ENCODE measurements at places on chromosomes 12 and 14.
A peak's percentile ranks its signal among the peaks of the same experiment; 100 is the strongest.

DNA sequence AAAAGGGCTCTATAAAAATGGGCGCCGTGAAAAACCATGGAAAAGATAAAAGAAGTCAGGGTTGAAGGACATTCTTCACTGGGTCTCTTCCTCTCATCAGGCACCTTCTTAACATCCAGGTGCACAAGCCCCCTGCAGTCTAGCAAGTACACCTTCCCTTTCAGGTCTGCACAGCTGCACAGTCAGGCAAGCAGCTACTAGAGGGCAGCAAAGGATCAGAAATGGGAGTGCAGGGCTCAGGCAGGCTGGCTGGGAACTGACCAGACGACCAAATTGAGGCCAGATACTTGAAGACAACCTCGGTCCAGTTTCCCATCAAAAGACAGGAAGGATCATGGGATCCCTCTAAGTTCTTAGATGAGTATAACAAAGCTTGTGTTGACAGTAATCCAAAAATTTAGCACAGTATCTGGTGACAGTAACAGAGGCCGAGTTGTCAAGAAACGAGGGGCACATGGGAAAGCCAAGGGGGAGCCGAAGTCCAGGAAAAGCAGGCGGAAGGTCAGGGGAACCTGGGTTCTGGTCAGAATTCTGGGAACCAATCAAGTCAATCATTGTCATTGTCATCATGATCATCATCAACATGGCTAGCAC lies 10.1 kb upstream of the GRIP1 start:
- peak; percentile 18 for DNase-seq

DNA sequence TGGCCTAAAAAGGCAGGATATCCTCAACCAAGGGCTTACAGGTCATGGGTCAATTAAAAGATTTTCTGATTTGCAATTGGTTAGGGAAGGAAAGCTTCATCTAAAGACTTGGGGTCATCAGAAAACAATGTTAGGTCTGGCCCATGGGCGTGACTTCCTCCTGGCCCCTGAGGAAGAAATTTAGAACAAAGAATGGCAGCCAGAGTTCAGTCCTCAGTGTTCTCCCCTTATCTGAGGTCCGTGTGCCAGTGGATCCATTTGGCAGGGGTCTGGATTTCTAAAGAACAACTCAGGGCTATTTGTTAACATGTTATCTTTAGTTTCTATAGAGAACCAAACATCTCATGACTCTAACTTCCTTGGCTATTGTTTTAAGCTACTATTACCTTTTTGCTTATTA lies 27.8 kb upstream of the NFYB start:
- DNase-seq, result no peak

DNA sequence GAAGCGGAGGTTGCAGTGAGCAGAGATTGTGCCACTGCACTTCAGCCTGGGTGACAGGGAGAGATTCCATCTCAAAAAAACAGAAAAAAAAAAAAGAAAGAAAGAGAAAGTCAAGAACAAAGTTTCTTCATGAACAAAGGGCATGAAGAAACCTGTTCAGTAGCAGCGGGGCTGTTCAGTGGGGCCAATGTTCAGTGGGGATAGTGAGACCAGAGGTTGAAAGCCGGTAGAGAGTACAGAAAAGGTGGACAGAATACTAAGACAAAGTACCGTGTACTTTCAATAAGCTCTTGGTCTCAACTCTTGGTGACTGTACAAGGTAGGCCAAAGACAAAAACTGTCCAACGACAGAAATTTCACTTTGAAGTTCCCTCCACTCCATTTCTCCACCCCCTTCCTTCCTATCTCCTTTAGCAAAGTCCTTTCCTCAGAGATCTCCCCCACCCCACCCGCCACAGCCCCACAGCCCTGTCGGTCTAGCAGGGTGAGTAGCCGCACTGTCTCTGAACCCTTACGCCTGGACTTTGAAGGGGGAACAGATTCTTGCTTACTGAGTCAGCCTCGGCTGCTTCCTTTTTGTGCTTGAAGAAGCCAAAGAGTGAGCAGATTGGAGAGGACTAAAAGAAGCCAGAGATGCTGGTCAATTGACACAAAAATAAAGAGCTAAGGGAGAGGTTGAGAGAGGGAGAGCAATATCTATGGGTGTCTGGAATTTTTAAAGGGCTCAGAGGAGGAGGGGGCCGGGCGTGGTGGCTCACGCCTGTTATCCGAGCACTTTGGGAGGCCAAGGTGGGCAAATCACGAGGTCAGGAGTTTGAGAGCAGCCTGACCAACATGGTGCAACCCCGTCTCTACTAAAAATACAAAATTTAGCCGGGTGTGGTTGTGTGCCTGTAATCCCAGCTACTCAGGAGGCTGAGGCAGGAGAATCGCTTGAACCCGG lies 44.2 kb upstream of the FOS start:
- peak; percentile 96 for DNase-seq

DNA sequence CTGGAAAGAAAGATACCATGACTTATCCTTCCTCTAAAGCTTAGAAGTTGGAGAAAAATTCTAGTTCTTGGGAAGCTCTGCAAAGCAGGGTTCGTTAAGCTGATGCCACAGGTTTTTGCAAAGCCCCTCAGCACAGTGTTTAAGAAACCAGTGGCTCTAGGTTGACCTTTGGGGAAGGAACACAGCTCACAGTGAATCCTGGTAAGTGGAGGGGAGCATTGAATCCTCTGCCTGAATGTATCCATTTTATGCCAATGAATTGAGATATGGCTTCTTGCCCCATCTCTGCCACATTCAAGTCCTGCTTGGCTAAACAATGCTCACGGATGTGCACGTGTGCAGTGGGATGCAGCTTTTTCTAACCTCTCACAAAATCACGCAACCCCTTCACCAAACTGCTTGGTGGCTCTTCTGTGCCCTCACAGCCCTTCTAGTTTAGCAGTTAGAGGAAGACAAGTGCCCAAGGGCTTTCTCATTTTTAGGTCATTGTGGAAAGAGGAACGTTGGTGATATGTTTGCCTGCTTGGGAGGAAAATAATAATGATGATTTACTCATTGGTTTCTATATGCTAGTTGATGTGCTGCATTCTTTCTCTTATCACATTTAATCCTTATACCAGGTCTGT lies 111.3 kb downstream of the DAD1 start:
- no peak for DNase-seq

- no peak for DNase-seq
Measured at GRCh38 chr12:105358789-105359188, 28.3 kb downstream of the C12orf75 start.

- DNase-seq, result peak; percentile 76
Measured at GRCh38 chr12:57238854-57239554, 9.5 kb downstream of the SHMT2 start.

DNA sequence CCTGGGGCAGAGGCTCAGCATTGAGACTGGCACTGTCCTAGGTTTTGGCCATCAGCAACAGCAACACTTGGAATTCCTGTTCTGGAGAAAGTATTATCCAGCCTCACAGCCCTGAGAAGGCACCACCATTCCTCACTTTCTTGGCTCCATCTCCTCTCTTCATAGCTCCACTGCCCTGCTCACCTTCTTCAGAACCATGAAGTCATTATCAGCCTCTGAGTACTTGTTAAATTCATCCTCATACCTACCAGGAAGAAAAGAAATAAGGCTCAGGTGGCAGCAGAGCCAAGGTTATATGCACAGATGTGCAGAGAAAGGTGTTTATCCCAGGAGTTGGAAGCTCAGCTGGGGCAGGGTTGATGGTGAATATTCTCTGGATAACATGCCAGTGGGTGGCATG lies 25.4 kb downstream of the KRT76 start:
- DNase-seq, result no peak

- no peak for DNase-seq
Measured at GRCh38 chr12:72509891-72510290, 237.7 kb downstream of the TRHDE start.

- DNase-seq, result peak; percentile 44
Measured at GRCh38 chr12:104181313-104181712, 34.3 kb upstream of the TXNRD1 start.

DNA sequence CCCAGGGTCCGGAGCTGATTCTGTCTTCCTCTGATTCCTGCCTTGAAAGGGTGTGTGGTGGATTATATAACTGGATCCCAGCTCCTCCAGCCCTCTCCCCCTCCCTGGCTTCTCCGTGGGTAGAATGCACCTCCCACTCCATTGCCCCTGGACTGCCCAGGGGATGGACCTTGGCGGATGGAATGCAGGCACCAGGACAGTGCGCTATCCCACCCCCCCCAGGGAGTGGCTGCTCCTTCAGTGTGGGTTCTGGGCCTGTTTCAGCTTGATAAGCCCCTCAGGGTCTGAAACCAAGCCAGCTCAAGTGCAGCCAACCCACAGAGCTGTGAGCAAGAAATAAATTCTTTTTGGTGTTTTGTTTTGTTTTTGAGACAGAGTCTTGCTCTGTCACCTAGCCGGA lies 112.4 kb upstream of the TMEM132D start:
- DNase-seq, result no peak

GRCh38 chr12:6946033-6946919 lies 2.5 kb downstream of the C12orf57 start:
- DNase-seq, result no peak

DNA sequence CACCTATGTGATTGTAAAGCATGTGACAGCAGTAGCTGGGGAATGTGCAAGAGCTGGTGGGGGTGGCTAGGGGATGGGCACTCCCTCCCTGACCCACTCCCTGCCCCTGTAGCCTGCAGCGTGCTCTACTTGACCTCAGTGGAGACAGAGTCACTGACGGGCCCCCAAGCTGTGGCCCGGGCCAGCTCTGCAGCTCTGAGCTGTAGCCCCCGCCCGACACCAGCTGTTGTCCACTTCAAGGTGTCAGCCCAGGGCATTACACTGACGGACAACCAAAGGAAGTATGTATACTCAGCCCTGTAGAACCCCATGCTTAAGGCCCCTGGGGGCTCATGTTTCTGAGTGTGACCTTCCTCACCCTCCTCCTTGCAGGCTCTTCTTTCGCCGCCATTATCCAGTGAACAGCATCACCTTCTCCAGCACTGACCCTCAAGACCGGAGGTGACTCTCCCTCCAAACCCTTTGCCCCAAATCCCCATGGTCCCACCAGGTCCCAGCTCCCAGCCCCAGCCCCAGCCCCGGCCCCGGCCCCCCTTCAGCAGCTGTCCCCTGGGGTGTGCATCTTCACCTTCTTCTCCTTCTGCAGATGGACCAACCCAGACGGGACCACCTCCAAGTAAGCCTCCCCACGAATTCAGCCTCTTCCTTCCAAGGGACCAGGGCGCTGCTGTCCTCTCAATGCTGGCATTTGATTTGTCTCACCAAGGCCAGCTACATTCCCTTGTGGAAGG lies 13.3 kb downstream of the TNS2 start:
- no peak for DNase-seq

GRCh38 chr14:54550514-54550913 lies 16.4 kb upstream of the SAMD4A start:
- DNase-seq, result no peak

GRCh38 chr14:59543873-59544272 lies 32.7 kb downstream of the CCDC175 start:
- no peak for DNase-seq

DNA sequence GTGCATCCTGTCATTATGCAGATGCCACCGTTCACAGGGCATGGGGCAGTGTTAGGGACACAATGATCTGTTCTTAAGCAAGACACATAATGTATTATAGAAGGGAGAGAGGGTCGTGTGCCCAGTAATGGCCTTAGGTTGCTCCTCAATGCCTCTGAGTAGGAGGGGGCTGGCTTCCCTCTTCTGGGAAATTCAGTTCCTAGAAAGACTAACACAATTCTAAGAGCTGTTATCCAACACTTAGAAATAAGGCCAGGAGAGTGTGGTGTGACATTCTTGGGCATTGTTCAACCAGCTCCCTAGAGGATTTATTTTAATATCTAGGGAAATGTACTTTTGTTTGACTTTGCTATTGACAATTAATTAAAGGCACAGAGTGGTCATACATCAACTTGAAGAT lies 118.5 kb downstream of the ADCK1 start:
- no peak for DNase-seq

GRCh38 chr12:75990189-75990912 lies 41.2 kb downstream of the PHLDA1 start:
- DNase-seq, result no peak

GRCh38 chr14:29521526-29522137 lies 406.0 kb downstream of the PRKD1 start:
- DNase-seq, result no peak

- no peak for DNase-seq
Measured at GRCh38 chr14:31212893-31213292, 5.3 kb upstream of the HECTD1 start.

GRCh38 chr12:80299976-80300375 lies 144.1 kb upstream of the PTPRQ start:
- no peak for DNase-seq

DNA sequence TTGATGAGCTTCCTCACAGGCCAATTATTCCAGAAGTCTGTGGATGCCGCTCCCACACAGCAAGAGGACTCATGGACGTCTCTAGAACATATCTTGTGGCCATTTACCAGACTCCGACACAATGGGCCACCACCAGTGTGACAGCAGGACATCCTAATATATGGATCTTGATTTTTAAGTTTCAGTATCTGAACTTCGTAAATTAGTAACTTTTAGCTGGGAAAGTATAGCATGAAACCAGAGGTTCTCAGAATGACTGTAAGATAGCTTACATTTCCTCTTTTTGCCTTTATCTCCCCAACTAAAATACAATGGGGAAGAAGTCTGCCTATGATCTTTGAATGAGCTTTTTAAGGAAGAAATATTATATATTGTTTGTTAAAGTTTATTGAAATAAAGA lies 87.0 kb downstream of the DNAI7 start:
- DNase-seq, result no peak

- DNase-seq, result no peak
Measured at GRCh38 chr12:49587174-49587908, 18.1 kb downstream of the FAM186B start.

DNA sequence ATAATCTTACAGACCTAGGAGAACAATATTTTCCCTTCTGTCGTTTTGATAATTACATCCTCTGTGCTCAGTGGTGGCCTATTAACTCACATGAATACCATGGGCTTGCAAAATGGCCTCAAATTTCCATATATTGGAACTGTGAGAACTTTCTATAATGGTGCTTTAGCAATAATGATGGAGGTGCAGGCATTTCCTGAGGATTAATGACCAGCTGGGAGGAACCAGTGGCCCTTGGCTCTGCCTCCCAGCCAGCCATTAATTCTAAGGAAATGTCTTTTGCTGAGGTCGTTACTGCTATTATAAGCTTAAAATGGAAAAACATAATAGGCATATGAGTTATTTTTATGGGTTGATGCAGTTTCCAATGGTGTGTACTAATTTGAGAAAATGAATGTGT lies 33.6 kb downstream of the HMGA2 start:
- DNase-seq, result no peak
